Fibroblast of upper back skin (primary cell): ENCODE measurements at places on chromosomes 1 and 21.

DNA sequence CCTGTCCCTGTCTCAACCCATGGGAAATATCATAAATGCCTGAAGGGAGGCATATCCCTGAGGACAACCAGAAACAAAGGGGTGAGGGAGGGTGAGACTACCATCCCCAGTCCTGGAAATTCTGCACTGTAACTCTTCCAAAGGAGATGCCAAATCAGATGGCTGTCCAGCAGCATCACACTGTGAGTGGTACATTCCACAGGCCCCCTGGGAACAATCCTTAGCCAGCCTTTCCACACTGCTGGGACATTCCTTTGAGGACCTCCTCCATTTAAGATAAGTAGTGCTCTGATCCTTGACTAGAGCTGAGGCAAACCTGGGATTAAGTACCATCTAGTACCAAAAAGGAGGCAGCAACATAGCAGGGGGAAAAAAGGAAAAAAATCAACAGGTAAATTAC, 10.7 kb downstream of the IVL start:
- peak; percentile 12 for DNase-seq

DNA sequence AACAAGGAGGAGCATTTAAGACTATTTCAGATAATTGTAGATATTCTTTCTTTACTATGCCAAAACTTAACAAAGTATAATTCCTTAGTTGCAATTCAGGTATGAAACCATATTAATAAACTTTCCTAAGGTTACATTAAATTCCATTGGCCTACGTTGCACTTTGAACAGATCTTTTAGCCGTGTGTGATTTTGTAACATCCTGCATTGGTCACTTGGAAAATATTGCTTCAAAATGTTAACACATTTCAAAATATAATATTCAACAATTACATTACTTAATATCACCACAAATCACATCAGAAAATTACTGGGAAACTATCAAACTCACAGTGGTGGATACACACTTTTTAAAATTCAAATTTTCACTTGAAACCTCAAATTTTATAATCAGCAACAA, 20.2 kb downstream of the ETS2 start:
- DNase-seq, result no peak

DNA sequence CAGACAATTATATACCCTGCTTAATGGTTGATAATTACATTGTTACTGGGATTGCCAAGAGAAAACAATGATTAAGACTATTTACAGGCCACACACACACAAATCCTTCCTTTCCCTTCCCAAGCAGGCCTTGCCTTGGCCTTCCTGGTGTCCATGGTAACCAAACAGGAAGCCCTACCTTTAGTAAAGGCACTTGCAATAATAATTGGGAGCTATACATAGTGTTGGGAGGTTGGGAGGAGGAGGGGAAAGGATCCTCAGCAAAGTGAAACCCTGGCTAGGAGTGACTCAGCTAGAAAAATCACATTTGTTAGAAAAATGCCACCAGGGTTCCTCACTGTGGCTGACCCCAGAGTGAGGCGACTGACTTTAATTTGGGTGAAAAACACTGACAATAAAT, 122.3 kb upstream of the ADAR start:
- peak; percentile 62 for DNase-seq

GRCh38 chr21:46048926-46049889, 48.7 kb upstream of the COL6A2 start:
- DNase-seq, result peak; percentile 100

GRCh38 chr21:34928637-34929036, 120.5 kb downstream of the RUNX1 start:
- DNase-seq, result no peak

DNA sequence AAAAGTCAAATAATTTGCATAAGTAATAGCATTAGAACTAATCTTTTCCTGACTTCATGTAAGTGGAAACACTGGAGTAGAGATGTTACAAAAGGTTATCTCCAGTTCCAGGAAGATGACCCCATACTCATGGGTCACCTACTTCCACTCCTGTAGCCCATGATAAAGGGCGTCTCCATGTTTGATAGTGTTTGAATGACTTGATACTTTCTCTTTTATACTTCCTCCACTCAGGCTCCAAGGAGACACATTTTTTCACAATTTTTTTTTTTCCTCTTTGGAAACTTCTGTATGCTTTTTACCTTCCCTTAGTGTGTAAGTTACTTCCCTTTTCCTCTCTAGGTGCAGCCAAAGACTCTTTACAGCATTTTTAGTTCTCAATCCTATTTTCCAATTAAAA, 382.1 kb upstream of the B3GALT2 start:
- no peak for DNase-seq
